ENCODE measurements at places on chromosomes 12 and 14.

DNA sequence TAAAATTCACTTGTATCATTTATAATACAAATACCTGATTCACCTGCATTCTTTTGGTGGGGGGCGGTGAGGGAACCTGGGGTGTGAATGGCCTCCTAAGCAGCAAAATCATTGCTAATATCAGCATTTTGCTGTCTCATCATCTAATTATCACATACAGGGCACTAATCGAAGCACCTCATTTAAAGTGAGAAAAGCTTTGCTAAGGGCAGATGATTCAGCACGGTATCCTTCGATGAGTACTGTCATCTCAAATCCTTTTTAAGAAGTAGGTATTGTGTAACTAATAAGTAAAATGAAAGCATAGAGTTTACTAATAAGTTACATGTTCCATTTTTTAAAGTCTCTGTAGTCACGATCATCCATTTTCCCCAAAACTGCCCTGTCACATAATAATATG is 278.1 kb upstream of the SOX5 start:
- no peak for DNase-seq

DNA sequence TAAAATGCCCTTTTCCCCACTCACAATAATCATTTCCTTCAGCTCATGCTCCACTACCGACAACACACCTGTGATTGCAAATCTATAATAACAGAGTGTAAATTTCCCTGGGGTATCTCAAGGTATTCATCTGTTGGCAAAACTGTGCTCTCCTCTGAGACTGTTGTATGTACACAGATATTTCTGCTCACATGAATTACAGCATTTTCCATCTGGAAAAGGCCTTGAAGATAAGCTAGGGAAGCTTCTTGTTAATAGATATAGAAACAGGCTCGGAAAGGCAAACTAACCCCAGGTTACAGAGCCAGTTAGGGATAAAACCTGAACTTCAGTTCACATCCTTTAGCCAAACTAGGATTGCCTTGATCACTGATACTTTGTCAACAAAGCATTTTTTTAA is 210.4 kb upstream of the KRR1 start:
- DNase-seq: no peak

GRCh38 chr14:50344876-50345563 is 32.9 kb downstream of the DMAC2L start:
- DNase-seq: no peak

GRCh38 chr12:89529738-89530137 is 3.9 kb upstream of the POC1B start:
- no peak for DNase-seq

- no peak for DNase-seq
Observed at GRCh38 chr14:91858536-91859275, 8.6 kb downstream of the TC2N start.

- no peak for DNase-seq
Observed at GRCh38 chr12:60758224-60758623, 1162.4 kb downstream of the SLC16A7 start.

- no peak for DNase-seq
Observed at GRCh38 chr14:53875324-53875897, 81.2 kb downstream of the BMP4 start.

GRCh38 chr14:101151226-101151926 is 247.9 kb upstream of the RTL1 start:
- no peak for DNase-seq

- no peak for DNase-seq
Observed at GRCh38 chr12:53427905-53428594, 4.4 kb downstream of the AMHR2 start.

GRCh38 chr12:105921872-105922669 is 216.7 kb downstream of the NUAK1 start:
- DNase-seq: no peak

DNA sequence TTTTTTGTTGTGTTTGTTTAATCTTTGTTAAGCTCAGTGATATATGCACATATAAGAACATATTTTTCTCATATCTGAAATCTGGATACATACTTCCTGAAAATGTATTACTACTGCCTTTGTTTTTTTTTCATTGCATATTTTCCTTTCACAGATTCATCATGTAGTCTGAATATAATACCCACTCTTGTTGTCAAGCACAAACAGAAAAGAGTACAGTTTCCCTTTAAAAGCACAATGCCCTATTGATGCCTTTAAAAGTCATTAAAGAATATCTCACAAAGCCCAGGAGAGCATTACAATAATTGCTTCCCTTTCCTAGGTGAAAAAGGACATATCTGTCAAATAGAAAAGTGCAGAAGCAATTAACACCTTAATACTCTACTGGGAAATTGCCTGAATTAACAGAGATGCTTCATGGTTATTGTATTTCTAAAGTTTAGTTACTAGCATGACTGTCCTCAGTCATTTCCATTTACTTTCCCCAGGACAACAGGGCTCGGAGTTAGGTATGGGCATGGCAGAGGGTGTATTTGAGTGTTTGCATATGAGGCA is 107.4 kb downstream of the GRIP1 start:
- DNase-seq: no peak

DNA sequence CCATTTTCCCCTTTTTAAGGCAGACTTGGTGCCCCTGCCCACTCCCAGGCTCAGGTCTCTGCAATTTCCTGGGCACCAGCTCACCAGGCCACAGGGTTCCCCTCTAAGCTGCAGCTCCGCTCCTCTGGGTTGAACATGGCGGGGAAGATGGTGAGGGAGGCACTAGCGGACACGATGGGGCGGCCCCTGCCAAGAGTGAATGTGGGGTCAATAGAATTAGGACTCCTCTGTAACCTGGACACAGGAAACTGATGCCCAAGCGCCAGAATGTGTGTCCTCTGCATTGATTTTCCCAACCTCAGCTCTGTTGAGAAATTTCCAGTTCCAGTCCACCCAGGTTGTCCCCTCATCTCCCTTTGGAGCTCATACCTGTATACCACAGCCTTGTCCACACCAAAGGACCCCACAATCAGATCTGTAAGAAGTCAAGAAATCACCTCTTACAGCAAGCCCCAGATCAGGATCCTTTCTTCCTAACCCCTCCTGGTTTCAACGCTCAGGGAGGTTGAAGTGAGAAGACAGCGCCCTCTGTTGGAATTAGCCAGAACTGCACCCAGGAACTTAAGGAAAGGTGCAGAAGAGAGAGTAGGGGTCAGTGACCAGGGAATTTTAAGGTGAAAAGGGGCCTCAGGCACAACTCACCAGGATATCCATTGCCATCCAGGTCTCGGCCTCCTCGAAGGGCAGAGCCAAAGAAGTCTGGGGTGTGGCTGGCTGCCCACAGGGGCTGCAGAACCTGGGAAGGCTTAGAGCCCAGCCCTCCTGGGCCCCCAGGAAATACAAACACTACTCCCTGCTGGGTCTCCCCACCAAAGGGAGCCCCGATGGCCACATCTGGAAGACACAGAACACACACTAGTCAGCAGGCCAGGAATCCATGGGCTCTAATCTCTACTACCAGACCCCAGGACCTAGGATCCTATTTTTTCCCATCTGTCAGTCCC is 14.7 kb downstream of the ITGA5 start:
- no peak for DNase-seq

DNA sequence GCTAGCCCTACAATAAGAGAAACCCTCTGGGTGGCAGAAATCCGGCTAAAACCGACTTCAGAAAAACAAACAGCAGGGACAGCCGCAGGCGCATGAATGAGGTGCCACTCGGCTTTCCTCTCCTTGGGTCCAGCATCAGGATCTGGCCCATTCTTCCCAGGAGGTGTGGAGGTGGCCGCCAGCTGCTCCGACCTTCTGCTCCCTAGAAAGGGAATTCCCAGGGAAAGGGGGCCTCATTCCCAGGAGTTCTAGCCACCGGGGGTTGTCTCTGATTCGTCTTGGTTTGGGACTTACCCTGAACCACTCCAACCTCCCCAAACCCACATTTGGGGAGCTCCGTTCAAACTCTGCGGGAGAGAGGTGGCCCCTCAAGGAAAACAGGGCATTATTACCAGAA is 13.0 kb downstream of the PAPLN start:
- DNase-seq: no peak

DNA sequence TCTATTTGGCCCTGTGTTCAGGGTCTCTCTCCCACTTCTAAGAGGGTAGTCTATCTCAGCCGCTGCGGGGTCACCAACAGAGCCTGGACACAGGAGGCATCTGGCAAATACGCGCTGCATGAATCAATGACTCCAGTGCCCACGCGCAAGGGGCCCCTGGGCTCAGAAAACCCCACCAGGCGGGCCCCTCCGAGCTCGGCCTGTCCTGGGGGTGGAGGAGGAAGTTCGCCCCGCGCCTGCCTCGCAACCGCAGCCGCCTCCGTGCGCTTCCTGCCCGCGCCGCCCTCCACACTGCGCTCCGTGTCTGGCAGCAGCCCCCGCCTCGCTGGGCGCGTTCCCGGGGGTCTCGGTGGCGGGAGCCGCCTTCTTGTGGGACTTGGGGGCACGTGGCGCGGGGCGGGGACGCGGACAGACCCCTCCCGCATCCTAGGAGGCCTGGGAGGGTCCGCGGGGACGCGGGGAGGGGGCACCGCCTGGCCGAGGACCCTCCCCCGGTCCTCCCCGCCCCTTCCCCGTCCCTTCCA is 811 bp upstream of the FBRSL1 start:
- peak; percentile 82 for DNase-seq

- DNase-seq: no peak
Observed at GRCh38 chr12:70560671-70561070, 76.6 kb downstream of the PTPRB start.

- no peak for DNase-seq
Observed at GRCh38 chr14:74638066-74638465, 26.0 kb upstream of the LTBP2 start.

DNA sequence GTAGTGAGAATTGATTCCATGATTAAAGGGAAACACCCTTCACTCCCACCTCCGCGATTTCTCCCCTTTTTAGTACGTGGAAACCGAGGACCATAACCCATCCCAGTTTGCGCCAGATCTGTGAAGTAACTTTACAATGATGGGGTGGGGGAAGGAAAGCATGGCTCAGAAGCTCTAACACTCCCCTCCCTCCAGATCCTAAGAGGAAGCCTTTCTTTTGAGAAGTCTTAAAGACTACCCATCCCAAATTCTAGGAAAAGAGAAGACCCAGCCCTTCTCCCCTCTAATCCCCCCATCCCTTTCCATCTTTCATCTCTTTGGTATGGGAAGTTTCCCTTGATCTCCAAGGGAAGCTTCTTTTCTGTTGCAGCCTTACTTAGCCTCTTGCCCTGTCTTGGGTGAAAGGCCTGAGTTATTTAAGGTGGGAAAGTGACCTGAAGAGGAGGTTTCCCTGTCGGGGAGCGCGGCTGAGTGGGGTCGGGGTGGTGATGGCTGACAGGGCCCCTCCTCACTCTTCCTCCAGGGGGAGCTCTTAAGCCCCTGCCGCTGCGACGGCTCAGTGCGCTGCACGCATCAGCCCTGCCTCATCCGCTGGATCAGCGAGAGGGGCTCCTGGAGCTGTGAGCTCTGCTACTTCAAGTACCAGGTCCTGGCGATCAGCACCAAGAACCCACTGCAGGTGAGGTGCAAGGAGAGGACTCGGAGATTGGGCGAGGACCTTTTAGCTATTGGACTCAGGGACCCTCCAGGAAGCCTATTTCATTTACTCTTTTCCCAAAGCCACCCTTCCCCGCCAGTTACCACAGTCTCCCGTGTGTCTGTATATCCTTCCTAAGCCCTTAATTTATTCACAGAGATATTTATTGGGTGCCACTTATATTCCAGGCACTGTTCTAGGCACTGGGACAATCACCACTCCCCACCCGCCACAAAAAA is 1.8 kb downstream of the MARCHF9 start:
- peak; percentile 82 for DNase-seq

GRCh38 chr12:26651566-26652188 is 181.3 kb downstream of the ITPR2 start:
- DNase-seq: no peak

DNA sequence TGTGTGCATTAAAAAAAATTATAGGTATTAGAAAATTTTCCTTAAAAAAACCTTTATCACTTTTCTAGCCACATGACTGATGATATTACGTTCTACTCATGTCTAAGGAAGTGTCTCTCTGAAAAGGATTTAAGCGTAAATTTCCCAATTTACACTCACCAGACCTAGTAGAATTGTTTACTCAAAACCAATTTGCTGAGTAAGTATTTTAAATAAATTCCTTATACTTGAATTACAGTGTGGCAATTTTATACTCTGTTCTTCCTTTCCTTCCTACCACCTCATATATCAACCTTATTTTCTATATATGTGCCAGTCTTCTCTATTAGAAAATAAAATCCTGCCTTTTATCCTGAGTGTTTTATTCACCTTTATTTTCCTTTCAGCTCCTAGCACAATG is 1035.1 kb downstream of the TRHDE start:
- no peak for DNase-seq

GRCh38 chr12:124938587-124938986 is 24.1 kb upstream of the UBC start:
- no peak for DNase-seq

- DNase-seq: no peak
Observed at GRCh38 chr12:113815031-113815430, 151.1 kb downstream of the RBM19 start.

GRCh38 chr12:114697741-114698565 is 14.0 kb upstream of the TBX3 start:
- no peak for DNase-seq

DNA sequence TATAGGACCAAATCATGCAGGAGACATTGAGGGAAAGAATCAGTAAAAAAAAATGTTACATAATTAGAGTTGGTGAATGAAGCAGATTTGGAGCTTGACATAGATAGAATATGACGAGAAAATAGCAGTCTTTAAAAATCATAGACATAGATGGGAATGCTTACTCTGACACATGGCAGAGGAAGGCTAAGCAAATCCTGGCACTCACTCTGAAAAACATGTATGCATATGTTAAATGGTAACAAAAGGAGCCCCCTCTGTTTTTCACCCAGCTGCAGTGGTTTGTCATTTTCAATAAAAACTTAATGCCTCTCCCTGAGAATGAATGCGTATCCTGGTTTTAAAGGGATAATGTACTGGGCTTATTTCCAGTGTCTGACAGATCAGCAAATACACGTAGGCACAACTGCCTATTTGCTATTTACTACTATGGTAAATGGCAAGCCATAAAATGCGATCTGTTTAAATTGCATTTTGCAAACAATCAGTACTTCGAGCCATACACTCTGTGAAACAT is 561.2 kb upstream of the SEL1L start:
- no peak for DNase-seq

GRCh38 chr12:8453021-8453513 is 2.7 kb upstream of the CLEC6A start:
- DNase-seq: no peak

DNA sequence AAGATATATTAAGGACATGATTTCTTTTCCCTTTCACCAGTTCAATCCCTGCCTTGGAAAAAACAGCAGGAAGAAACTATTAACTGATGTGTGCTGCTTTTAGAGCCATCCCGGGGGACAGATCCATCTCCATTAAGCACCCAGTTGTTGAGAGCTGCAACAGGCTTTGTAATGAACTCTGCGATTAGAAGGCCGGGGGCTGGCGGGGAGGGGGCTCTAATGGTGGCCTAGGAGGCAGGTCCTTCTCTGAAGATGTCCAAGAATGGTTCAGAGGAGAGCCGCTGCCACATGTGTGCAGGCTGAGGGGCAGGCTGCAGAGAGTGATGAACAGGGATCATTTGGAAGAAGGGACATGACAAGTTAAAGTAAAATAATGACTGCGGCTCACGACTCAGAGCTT is 67.8 kb downstream of the GALNT8 start:
- no peak for DNase-seq

- DNase-seq: no peak
Observed at GRCh38 chr12:1093166-1093751, 102.2 kb downstream of the ERC1 start.

GRCh38 chr14:49888293-49888692 is 4.6 kb upstream of the ARF6 start:
- DNase-seq: no peak

All from upper lobe of right lung (tissue), 1 donor.